ENCODE measurements at places on chromosomes 16 and 17.

GRCh38 chr16:73000020-73000906, 47.7 kb downstream of the ZFHX3 start:
- peak; percentile 35 for DNase-seq

DNA sequence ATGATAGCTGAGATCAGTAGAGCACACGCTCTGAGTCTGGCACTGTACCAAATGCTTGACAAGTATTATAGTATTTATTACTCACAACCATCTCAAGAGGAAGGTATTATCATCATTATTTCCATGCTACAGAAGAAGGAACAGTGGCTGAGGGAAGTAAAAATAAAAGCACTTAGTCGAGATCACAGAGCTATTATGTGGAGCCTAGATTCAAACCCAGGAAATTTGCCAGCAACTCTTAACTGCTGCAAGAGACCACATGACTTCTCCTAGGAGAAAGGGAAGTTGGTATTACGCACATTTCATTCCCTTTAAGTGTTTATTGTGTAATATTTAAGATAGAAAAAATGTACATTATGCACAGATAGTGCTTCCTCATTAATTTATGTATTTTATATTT, 1.0 kb upstream of the RHOT1 start:
- DNase-seq: peak; percentile 74

- DNase-seq: peak; percentile 1
These were observed 41.1 kb upstream of the CDH13 start for GRCh38 chr16:82585675-82586074.

GRCh38 chr16:48617104-48617705, 7.2 kb upstream of the N4BP1 start:
- no peak for DNase-seq

DNA sequence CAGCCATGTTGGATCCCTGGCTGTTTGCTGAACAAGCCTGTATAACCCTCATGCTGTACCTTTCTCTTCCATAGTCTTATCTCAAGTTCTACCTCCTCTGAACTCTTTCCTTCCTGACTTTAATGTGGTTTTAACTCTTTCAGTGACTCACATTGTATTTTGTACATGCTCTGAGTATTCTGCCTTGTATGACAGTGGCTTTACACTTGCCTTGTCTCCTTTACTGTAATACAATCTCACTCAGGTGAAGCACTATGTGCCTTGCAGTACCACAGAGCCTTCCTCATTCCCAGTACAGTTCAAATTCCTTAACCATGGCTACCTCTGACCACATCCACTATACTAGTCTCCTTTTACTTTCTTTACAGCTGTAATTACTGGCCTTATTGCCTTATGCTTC, 14.1 kb downstream of the PSMD11 start:
- no peak for DNase-seq

DNA sequence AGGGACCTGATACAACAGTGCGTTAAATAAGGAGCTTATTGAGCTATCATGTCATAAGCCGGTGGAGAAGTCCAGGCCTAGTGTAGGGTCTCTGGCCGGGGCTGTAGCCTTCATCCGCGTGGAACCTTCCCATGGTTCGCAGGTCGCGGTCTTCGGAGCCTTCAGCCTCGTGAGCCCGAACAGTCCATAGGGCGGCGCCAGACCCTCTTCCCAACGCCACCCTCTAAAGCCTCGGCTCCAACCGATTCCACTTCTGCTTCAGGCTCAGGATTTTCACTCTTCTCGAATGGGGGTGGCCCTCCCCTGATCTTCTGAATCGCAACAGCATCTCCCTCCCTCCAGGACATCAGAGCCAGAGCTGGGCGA, 10.3 kb upstream of the BRCA1 start:
- no peak for DNase-seq

DNA sequence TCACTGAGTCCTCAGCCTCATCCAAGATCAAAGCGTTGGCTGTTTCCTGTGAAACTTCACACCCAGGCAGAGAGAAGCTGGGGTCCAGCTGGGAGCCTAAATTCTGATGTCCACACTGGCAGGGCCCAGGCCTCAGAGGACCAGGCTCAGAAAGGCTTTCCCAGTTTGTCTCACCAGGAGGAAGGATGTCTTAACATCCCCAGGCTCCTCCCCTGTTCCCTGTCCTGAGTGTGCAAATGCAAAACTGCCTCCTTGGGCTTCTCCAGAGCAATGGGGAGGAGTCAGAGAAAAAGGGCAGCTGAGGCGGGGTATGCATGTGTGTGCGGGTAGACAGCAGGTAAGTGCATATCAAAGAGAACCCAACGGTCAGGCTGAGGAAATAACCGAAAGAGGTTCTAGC, 45.7 kb downstream of the CUEDC1 start:
- no peak for DNase-seq

GRCh38 chr17:6701719-6702118, 11.4 kb downstream of the SLC13A5 start:
- peak; percentile 24 for DNase-seq

DNA sequence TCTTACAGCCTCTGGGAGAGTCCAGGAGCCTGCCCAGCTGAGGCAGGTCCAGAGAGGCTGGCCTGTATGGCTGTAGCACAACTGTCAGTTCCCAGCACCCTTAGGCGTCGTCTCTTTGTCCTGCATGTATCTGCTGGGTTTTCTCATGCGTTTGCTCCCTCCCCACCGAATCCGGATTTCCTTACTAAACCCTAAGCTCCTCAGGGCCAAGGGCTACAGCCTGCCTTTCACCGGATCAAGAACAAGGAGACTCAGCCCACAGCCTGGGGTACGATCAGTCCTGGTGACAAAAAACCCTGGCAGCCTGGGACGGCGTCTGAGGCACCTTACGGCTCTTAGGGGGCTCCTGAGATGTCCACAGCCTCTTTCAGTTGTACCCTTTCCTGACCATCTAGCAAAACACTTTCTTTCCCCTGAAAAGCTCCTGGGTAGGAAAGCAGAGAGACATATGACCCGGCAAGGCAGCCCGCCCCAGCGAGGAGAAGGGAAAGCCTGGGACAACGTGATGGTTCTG, 12.2 kb downstream of the HIC1 start:
- no peak for DNase-seq

- DNase-seq: no peak
These were observed 378.9 kb downstream of the WWOX start for GRCh38 chr16:78478267-78478861.

- DNase-seq: no peak
These were observed 3.1 kb downstream of the CTRB2 start for GRCh38 chr16:75203667-75204409.

DNA sequence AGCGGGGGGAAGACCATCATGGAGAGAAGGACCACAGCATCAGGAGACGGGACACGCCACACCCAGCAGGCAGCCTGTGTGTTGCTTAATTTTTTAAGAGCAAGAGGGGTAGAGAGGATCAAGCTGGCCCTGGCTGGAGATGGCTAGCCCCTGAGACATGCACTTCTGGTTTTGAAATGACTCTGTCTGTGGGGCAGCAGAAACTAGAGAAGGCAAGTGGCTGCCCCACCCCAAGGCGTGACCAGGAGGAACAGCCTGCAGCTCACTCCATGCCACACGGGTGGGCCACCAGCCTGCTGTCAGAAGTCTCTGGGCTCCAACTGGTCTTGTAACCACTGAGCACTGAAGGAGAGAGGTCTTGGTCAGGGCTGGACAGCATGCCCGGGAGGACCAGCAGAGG, 75.5 kb downstream of the SOCS1 start:
- DNase-seq: no peak

DNA sequence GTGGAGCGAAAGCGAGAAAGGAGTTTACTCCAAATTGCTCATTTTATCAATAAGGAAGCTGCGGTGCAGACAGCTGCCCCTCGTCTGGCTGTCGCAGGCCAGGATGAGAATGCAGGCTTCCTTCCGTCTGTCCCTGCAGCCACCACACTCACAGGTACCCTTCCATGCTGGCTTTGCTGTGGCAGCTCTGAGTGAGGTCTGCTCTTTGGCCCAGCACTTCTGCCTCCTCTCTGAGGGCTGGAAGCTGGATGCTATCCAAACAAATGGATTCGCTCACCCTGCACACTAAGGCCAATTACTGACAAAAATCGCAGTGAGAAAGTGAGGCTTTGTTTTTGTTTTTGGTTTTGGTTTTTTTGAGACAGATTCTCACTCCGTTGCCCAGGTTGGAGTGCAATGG, 7.0 kb downstream of the ARMC7 start:
- DNase-seq: no peak

GRCh38 chr16:84467256-84467655, 37.2 kb downstream of the MEAK7 start:
- DNase-seq: no peak

DNA sequence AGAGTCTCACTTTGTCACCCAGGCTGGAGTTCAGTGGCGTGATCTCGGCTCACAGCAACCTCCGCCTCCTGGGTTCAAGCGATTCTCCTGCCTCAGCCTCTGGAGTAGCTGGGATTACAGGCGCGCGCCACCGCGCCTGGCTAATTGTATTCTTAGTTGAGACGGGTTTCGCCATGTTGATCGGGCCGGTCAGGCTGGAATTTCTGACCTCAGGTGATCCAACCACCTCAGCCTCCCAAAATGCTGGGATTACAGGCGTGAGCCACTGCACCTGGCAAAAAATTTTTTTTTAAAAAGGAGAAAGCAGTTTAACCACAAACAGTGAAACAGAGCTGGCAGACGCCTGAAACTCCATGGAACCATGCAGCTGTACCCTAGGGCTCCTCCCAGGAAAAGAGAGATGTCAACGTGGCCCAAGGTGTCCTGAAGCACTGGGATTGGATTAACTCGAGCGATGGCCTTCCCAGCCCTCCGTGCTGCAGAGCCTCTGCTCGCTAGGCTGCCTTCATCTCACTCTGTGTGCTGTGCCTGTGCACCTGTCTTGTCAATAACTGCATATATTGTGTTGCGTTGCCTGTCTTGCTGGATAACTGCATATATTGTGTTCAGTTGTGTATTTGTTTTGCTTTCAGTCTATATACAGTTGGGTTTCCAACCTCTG, 29.6 kb upstream of the FOXK2 start:
- no peak for DNase-seq

- peak; percentile 46 for DNase-seq
These were observed 37.7 kb upstream of the PHLPP2 start for GRCh38 chr16:71762186-71762585.

- DNase-seq: no peak
These were observed 61.4 kb downstream of the SDK2 start for GRCh38 chr17:73582821-73583220.

- DNase-seq: no peak
These were observed 6.1 kb downstream of the RUNDC3A start for GRCh38 chr17:44314524-44314868.

GRCh38 chr16:64109241-64109640, 1012.6 kb downstream of the CDH11 start:
- DNase-seq: peak; percentile 32

DNA sequence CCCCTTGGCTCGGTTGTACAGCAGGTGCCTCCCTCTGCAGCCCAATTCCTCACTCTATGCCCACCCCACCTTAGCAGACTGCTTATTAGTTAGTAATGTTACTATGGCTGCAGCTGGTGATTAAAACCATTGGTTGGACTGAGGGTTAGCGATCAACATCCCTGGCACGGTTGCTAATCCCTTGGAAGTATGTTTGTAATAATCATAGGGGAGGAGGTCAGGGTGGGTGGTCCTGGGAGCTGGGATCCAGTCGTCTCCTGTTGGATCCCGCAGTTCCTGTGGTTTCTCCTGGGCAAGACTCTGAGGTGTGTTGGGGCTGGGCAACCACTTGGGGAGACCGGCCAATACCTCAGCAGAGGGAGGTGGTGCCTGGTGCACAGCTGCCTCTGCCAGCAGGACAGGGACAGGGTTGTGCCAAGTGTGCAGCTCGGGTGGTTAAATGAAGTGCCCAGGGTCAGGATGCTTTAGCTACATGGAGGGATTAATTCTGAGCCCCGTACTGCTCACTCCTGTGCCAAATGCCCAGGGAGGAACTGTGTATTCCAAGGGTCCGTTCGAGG, 38.0 kb downstream of the FZD2 start:
- DNase-seq: no peak

GRCh38 chr17:42422412-42422957, 571 bp downstream of the CAVIN1 start:
- DNase-seq: peak; percentile 56

DNA sequence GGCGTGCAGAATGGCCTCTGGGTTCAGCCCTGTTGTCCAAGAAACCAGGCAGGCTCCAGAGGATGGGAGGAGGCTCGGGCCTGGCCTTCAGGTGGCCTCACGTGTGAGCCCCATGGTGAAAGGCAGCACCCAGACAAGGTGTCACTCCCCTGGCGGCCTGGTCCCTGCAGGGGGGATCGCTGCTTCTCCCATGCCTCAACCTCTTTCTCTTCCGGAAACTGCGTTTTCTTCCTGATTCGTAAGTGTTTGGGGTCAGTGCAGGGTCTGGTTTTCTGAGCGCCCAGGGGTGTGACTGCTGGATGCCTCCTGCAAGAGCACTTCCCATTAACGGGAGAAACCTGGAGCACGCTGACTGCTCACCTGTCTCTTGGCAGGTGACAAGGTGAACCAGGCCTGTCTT, 70.0 kb upstream of the CIBAR2 start:
- no peak for DNase-seq

- no peak for DNase-seq
These were observed 563 bp downstream of the ZCCHC14 start for GRCh38 chr16:87492291-87492630.
